ENCODE measurements at places on chromosomes 7 and 10.
A peak's percentile ranks its signal among the peaks of the same experiment; 100 is the strongest.

DNA sequence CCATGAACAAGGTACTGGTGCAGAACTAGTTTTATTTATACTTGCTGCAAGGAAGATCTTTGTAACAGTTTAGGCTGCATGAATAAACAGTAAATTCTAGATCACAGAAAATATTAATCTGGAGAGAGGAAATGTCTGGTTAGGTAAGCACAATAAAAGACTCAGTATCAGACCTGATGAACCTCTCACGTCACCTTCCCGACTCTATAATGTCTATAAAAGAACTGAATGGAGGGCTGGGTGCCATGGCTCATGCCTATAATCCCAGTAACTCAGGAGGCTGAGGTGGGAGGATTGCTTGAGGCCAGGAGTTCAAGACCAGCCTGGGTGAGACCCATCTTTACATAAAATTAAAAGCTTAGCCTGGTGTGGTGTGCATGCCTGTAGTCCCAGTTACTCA lies 65.9 kb downstream of the FAM171A1 start:
- DNase-seq, result no peak

DNA sequence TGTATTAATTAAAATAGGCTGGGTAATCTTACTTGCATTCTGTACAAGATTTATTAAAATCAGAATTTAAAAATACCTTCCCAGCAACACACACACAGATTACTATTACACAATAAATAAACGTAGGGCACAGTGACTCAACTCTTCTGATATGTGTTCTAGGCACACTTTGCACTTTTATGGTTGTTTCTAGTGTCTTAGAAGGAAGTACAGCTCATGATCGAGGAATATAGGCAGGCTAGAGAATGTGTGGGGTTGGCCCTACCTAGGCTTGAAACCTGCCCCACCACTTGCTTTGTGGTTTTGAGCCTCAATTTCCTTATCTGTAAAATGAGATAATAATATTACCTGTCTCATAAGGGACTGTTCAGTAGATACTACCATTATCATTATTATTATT lies 30.5 kb downstream of the ARMC3 start:
- DNase-seq, result no peak

GRCh38 chr7:70285854-70286253 lies 687.6 kb downstream of the AUTS2 start:
- no peak for DNase-seq

DNA sequence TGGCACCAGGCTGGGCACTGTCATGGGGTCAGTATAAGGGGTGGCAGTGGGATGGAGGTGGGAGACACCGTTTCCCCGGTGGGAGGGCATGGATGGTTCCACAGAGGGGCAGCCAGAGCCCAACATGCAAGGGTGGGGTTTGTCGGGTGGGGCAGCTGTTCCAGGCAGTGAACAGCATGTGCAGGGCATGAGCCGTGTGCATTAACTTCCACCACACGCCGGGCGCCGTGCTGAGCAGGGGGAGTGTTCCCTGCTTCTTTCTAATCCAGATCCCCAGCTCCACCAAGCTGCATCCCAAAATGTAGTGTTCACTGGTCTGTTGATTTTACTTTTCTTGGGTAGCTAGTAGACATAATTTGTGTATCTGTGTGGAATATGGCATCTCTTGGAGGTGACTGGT lies 29.3 kb downstream of the ADRA2A start:
- no peak for DNase-seq

GRCh38 chr10:103685880-103686669 lies 169.3 kb downstream of the SH3PXD2A start:
- peak; percentile 93 for DNase-seq

DNA sequence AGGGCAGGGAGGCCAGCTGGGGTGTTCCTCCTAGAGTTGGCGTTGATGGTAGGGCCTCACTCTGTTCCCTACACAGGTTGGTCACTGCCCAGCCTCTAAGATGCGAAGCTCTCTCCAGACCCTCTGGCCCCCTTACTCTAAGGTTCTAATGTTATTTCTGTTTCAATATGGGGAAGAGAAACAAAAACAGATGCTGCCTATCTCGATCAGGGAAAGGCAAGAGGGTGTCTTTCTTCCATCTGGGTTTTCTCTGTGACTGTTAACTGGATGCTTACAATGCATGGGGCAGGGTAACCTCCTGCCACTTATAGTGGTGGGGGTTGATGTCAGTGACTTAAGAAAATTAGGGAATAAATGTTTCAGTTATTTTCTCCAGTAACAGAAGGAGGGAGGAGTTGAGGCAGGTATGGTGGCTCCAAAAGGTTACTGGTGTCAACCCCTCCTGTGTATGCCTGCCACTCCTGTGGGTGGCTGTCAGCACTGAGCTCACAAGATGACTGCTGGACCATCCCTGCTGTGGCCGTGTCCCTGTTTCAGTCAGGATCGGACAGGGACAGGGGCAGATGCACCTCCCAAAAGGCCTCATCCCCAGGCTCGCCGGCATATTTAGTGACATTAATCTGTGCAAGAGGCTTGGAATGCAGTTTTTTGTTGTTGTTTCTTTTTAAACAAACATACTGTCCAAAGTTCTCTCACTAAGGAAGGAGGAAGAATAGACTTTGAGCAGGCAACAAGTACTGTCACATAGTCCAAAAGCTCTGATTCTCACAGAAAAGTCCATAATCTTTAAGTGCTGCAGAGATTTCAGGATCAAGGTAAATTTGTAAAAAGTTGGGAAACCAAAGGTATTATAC lies 39.6 kb upstream of the SYPL1 start:
- DNase-seq, result no peak

DNA sequence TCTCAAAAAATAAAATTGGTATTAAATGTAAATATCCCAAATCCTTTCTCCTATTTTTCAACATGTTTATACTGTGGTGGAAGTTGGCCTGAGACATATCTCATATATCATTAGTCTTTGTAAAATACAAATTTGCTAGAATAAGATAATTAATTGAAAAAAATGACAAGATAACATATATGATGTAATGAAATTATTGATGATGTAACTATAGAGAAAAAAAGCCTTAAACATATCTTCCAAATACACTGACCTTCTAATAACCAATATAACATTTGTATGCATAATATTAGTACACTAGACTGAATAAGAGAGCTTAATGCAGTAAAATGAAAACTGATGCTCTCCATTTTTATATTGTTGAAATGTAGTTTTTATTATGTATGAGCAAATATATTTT lies 104.3 kb downstream of the PRKG1 start:
- no peak for DNase-seq

DNA sequence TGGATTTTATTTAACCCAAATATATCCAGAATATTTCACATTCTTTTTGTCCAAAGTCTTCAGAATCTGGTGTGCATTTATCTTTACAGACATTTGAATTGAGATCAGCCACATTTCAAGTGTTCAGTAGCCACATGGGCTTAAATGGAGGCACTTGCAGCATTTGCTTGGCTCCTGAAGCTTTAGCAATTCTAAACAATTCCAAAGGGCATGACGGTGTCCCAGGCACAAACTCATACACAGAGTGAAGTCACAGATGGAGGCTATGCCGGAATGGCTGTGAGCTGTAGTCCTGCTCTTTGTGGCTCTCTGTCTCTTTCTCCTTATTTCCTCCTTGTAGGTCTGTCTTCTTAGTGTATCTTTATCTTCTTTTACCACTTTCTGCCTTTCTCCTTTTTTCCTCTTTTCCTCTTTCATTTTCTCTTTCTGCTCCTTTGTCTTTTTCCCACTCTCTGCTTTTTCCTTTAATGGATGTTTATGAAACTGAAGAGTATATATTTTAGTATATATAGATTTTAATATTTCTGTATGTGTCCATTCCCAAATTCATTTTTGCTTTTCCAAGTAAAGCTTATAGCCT lies 7.7 kb downstream of the AGBL3 start:
- no peak for DNase-seq

- DNase-seq, result peak; percentile 96
Measured at GRCh38 chr7:140672382-140673062, at the start of gene ADCK2. Gene ADCK2 (plus strand): TSS chr7:140672945. CDS start chr7:140673331, 386 bp downstream.

DNA sequence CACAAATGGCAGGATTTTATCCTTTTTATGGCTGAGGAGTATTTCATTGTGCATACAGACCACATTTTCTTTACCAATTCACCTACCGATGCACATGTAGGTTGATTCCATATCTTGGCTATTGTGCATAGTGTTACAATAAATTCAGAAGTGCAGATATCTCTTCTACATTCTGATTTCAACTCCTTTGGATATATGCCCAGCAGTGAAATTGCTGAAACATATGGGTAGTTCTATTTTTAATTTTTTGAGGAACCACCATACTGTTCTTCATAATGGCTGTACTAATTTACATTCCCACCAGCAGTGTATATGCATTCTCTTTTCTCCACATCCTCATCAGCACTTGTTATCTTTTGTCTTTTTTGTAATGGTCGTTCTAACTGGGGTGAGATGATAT lies 1290.3 kb downstream of the XPNPEP1 start:
- DNase-seq, result no peak

- no peak for DNase-seq
Measured at GRCh38 chr10:84607044-84607443, 278.7 kb downstream of the CCSER2 start.

- DNase-seq, result no peak
Measured at GRCh38 chr7:155670521-155670920, 26.1 kb downstream of the RBM33 start.

- peak; percentile 98 for DNase-seq
Measured at GRCh38 chr7:138459413-138460175, 465 bp upstream of the TRIM24 start.

- DNase-seq, result no peak
Measured at GRCh38 chr7:107103369-107103768, 58.9 kb downstream of the PRKAR2B start.

DNA sequence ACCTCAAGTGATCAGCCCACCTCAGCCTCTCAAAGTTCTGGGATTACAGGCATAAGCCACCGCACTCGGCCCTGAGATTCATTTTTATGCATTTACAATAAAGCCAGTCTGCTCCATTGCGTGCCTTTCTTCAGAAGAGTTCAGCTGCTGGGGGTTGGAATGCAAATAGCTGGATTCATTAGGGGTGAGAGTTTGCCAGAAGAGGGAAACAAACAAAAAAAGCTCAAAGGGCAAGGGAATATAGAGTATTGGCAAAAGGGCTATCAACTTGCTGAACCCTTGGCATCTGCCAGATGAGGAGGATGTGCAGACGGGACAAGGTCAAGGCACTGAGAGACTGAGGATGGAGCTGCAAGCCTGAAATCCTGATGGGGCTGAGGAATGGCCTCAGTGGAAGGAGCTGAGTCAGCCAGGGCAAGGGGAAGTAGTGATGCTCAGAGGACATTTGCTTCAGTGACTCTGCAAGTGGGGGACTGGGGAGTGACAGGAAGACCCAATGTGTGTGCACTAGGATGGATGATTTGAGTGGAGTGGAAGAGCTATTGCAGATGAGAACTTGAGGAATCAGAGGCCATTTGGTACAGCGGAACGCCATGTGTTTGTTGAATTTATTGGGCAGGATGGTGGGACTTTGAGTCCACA lies 75.0 kb upstream of the ARMC3 start:
- DNase-seq, result no peak

DNA sequence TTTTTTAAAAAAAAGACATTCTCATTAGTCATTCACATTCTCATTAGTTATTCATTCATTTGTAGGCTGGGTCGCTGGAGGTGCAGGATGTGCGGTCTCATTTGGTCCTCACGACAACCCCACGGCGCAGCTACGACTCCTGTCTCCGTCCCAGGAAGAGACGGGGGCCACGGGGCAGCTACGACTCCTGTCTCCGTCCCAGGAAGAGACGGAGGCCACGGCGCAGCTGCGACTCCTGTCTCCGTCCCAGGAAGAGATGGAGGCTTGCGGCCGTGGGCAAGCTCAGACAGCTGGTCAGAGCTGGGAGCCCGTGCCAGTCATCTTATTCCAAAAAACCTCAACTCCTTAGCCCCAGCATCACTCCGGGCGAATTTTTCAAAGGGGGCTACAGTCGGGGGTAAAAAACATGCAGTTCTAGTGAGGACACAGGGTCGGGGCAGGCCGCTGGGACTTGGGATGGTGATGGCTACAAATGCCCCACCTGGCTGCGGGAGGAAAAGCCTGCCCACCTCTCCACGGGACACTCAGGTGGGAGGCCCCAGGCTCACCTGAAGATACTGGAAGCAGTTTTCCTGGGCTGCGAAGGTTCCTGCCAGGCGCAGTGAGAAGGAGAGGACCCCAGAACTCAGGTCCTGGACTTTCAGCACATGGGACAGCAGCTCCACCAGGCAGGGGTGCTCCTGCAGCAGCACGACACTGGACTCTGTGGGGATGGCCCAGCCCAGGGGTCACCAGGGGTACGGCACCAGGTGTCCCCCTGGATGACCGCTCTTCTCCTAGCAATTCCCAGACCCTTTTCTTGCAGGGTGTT lies 8.3 kb downstream of the BRAT1 start:
- no peak for DNase-seq

DNA sequence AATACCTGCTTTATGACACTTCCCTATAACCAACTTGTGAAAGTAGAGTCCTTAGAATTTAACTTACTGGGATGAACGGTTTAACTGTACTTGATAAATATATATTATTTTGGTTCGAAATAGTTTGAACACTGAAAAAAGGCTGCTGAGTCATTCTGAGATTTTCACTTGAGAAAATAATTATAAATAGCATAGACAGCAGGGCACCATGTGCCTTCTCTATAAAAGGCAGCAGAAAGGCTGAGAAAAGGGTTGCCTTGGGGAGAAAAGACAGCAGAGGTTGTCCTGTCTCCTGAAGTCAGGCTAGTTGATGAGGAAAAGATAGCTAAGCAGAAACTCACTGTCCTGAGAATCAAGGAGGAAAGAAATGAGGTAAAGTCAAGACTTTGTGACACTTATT lies 92.4 kb downstream of the CTTNBP2 start:
- no peak for DNase-seq

GRCh38 chr7:156461881-156462665 lies 178.5 kb upstream of the RNF32 start:
- DNase-seq, result no peak

DNA sequence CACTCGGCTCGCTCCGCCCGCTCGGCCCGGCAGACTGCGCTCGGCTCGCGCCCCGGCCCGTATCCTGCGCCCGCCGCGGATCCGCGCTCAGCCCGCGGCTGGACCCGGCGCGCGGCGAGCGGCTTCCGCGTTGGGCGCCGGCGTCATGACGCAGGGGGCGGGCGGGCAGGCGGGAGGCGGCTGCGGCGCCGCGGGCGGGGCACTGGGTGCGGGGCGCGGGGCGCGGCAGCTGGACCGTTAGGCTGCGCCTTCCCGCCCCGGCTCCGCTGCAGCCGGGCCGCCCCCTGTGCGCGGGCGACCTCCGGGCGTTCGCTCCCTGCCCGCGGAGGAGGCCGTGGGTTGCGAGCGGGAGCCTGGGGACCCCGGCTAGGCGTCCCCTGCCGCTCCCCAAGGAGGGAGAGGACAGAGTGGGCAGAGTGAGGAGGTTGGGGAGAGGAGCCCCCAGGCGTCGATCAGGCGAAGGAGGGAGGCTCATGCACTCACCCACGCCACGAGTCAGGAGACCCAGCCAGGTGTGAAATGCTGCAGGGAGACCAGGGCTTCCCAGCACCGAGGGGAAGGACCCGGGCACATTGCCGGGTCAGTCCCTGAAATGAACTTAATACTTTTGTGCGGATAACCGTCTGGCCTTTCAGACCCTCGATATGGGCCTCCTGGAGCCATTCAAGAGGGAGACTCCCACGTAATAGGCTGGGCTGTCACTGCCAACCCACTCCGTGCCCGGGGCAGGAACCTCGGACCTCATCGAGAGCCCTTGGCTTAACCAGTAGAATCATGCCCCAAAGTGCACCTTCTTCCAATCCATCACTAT lies at the start of gene PIP4K2A:
Gene PIP4K2A (minus strand): TSS at position 100 of the 811 bp plus-strand sequence. CDS start 252 bp downstream, outside the sequence.
- peak; percentile 79 for DNase-seq

- no peak for DNase-seq
Measured at GRCh38 chr7:155881471-155882350, 69.4 kb upstream of the SHH start.

GRCh38 chr7:156172638-156173037 lies 360.4 kb upstream of the SHH start:
- DNase-seq, result no peak

Measured in HEK293T (cell line).